Activated T-helper 2 cell treated with anti-CD3 and anti-CD28 coated beads, Interferon-gamma antibody, Interleukin-2, Interleukin-4, amounts not matched to agents 10 μg/mL and 5 μg/mL and 100 μg/mL, durations not matched to agents 14 hours and 24 hours and 36 hours (primary cell): ENCODE measurements at places on chromosomes 6 and 20.

DNA sequence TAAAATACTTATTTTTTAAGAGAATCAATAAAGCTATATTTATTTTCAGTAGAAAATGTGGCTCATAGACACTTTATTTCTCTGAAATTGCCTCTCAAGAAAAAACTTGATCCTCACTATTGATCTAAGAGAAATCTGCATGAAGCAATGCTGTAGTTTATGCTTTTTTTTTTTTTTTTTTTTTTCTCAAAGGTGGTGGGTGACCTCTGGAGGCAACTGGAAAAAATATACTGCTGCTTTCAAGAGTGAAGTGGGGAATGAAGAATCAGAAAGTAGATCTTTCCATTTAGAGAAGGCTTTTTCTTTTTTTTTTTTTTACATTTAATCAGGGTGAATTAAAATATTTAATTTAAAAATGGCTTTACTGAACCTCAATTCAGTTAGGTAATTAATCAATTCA, 169.3 kb downstream of the SLC16A10 start:
- H3K4me1 ChIP-seq = peaks cover 20% of the 10 kb centered on the region
- H3K27me3 ChIP-seq = peaks cover 20% of the 10 kb centered on the region
- no peak overlapping the region for H3K4me3 ChIP-seq
- DNase-seq = no peak

DNA sequence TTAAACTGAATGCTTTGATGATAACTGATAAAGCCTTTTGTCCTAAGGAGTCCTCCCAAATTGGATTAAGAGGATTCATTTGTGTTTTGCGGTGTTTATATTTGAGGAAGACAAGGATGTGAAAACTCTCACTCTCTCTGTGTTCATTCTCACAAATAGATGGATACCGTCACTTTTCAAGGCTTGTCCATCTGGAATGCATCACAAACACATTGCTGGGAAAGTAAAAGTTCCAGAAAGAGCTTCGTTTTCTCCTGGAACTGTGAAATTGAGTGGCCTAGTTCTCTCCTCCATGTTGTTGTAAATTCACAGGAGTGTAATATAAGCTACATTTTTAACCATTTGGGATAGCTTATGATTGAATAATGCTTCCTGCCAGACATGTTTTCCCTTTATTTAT, 581.6 kb upstream of the FLRT3 start:
- no peak overlapping the region for H3K4me3 ChIP-seq
- H3K4me1 ChIP-seq = no peaks in the 10 kb centered on the region

DNA sequence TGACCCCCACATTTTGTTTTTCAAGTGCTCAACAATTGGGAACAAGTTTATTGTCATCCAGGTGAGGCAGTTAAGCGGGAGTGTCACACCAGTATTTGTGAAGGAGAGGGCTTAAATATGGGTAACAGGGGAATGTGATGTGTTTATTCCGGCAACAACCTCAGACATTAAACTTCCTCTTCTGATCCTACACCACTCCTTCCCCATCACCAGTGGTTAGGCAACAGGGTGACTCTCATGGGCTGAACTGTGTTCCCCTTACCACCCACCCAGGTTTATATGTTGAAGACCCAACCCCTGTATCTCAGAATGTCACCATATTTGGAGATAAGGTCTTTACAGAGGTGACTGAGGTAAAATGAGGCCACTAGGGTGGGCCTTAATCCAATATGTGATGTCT, 52.1 kb upstream of the RNF182 start:
- peaks cover 15% of the 10 kb centered on the region for H3K4me1 ChIP-seq
- no peaks in the 10 kb centered on the region for H3K36me3 ChIP-seq
- H3K27ac ChIP-seq = no peak overlapping the region
- no peak for DNase-seq
- peaks cover 20% of the 10 kb centered on the region for H3K27me3 ChIP-seq

GRCh38 chr20:51128198-51128597, 105.3 kb upstream of the KCNG1 start:
- no peak overlapping the region for H3K27ac ChIP-seq
- H3K27me3 ChIP-seq = peaks cover 20% of the 10 kb centered on the region
- peaks cover 13% of the 10 kb centered on the region for H3K4me1 ChIP-seq
- H3K36me3 ChIP-seq = no peaks in the 10 kb centered on the region
- DNase-seq = no peak

DNA sequence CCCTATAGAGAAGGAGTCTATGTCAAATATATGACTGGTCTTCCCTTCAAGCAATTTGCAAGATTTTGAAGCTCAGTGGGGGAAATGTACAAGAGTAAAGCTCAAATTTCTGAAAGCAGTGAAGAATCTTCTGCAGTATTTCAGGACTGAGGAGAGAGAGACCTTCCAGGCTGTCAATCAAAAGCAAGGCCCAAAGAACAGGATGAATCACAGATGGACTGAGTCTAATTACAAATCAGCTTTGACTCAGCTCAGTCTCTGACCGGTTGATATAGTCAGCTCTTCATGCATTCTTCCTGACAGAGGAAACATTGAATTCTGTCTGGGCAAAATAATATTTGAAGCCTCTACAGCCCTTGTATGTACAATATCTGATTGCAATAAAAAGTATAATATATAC, 7.7 kb upstream of the HTR1B start:
- no peak overlapping the region for H3K27ac ChIP-seq
- peaks cover 7% of the 10 kb centered on the region for H3K4me1 ChIP-seq
- H3K36me3 ChIP-seq = no peaks in the 10 kb centered on the region
- no peak for DNase-seq

GRCh38 chr6:168115748-168116437, 36.9 kb upstream of the FRMD1 start:
- no peak overlapping the region for H3K27ac ChIP-seq
- H3K27me3 ChIP-seq = no peaks in the 10 kb centered on the region
- H3K36me3 ChIP-seq = no peaks in the 10 kb centered on the region
- no peak for DNase-seq

DNA sequence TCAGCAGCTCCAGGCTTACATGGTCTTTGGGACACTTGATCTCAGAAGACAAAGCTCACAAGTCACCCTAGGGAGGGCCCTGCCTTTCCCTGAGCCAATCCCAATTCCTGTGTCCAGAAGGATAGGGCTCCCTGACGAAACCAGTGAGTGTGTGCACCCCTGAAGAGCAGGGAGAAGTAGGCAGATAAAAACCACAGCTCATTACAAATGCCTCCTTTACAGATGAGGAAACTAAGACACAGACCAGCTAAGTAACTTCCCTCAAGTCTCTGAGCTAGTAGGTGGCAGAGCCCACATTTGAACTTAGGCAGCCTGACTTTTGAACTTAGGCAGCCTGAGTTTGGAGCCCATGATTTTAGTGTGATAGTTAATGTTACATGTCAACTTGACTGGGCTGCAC, 6.7 kb upstream of the ZFAND3 start:
- DNase-seq = no peak
- H3K4me1 ChIP-seq = peaks cover 8% of the 10 kb centered on the region
- no peak overlapping the region for H3K4me3 ChIP-seq
- H3K36me3 ChIP-seq = no peaks in the 10 kb centered on the region

- peaks cover 24% of the 10 kb centered on the region for H3K27me3 ChIP-seq
- no peak overlapping the region for H3K4me3 ChIP-seq
- no peaks in the 10 kb centered on the region for H3K4me1 ChIP-seq
- no peak for DNase-seq
- no peaks in the 10 kb centered on the region for H3K36me3 ChIP-seq
- H3K27ac ChIP-seq = no peak overlapping the region
Observed at GRCh38 chr20:1868856-1869255, 26.4 kb upstream of the SIRPA start.

GRCh38 chr6:1385129-1386037, 4.0 kb upstream of the FOXF2 start:
- H3K36me3 ChIP-seq = no peaks in the 10 kb centered on the region
- no peak overlapping the region for H3K4me3 ChIP-seq
- H3K4me1 ChIP-seq = peaks cover 22% of the 10 kb centered on the region
- H3K27me3 ChIP-seq = peaks cover 69% of the 10 kb centered on the region
- DNase-seq = no peak
- H3K27ac ChIP-seq = no peak overlapping the region

DNA sequence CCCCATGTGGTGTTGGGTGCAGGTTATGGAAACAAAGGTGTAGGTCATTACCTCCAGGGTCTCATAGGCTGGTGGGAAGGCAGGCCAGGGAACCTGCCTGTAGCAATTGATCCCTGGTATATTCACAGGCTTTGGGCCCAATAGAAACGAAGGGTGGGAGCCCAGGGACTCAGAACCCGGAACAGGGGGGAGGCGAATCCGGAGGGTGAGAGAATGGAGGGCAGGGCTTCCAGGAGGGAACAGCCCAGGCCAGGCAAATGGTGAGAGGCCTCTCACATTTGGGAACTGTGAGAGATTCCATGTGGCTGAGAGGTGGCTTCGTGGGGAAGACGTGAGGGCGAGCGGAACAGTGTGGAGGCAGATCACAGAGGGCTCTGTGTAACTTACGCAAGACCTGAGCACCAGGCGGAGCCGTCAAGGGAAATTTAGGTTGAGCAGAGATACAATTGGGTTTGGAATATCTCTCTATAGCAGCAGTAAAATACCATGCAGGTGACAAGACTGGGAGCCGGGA, 267.1 kb downstream of the ERMARD start:
- H3K27ac ChIP-seq = no peak overlapping the region
- peaks cover 28% of the 10 kb centered on the region for H3K27me3 ChIP-seq
- no peak overlapping the region for H3K4me3 ChIP-seq
- H3K4me1 ChIP-seq = no peaks in the 10 kb centered on the region
- DNase-seq = no peak

DNA sequence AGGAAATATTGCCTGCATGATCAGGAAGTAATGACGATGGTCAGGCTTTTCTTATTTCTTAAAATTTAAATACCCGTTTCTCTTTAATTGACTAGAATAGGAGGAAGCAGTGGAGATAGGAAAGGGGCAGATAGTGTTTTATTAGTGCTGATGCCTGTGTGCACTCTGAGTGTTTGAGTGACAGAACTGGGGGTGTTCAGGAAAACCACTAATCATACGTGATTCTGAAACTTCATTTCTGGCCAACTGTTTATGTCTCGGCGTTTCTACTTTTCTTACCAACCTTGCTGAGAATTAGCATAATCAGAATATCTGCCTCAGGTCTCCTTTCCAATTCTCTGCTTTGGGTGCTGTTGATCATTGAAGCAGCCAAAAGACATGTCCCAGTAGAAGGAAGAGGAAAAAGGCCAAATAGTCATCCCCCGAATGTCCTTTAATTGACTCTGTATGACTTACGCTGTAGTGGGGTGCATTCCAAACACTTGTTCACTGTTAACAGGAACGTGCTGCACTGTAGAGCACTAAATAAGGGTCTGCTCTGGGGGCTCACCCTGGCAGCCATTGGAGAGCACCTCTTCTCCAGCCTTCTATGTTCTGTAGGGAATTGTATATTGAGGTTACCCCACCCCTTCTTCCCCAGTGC, 152.9 kb downstream of the JARID2 start:
- H3K4me3 ChIP-seq = peak overlapping the region; percentile 47
- peaks cover 22% of the 10 kb centered on the region for H3K36me3 ChIP-seq
- H3K27ac ChIP-seq = peak overlapping the region; percentile 55

GRCh38 chr6:52649536-52650160, 21.3 kb upstream of the TMEM14A start:
- no peaks in the 10 kb centered on the region for H3K36me3 ChIP-seq
- H3K27ac ChIP-seq = no peak overlapping the region
- DNase-seq = no peak
- peaks cover 8% of the 10 kb centered on the region for H3K4me1 ChIP-seq
- no peak overlapping the region for H3K4me3 ChIP-seq

DNA sequence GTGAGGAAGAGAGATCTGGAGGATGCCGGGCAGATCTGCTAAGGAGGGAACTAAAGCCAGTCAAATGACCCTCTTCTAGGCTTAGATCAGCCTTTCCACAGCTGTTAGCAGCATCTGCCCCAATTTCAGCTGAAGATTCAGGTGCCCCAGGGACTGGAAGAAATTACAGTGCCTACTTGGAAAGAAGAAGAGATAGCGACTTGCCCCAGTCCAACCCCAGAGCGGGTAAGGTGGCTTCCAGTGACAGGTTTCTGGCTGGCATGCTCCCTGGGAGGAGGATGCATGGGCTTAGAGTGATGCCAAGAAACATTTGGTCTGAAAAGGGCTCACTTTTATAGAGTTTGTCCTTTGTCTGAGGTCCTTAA, 620 bp downstream of the TJAP1 start:
- DNase-seq = no peak
- peak overlapping the region; percentile 95 for H3K4me3 ChIP-seq

DNA sequence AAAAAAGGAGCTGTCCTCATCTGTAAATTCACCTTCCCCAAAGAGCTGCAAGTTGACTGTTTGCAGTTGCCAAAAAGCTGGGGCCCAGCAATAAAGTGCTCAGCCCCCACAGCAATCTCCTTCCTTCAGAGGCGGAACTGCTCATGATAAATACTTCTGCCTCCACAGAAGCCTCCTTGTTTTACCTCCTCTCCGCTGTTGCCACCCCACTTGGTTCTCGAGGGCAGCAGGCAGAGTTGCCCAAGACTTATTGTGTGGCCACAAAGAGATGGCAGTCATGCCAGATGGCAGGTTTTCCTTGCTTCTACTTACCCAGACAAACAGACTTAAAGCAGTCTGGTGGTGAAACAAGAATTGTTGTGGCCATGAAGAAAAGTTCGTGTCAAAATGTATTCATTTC, 66.3 kb downstream of the SLX4IP start:
- peaks cover 54% of the 10 kb centered on the region for H3K4me1 ChIP-seq
- DNase-seq = no peak
- peak overlapping the region; percentile 78 for H3K4me3 ChIP-seq
- no peaks in the 10 kb centered on the region for H3K36me3 ChIP-seq

DNA sequence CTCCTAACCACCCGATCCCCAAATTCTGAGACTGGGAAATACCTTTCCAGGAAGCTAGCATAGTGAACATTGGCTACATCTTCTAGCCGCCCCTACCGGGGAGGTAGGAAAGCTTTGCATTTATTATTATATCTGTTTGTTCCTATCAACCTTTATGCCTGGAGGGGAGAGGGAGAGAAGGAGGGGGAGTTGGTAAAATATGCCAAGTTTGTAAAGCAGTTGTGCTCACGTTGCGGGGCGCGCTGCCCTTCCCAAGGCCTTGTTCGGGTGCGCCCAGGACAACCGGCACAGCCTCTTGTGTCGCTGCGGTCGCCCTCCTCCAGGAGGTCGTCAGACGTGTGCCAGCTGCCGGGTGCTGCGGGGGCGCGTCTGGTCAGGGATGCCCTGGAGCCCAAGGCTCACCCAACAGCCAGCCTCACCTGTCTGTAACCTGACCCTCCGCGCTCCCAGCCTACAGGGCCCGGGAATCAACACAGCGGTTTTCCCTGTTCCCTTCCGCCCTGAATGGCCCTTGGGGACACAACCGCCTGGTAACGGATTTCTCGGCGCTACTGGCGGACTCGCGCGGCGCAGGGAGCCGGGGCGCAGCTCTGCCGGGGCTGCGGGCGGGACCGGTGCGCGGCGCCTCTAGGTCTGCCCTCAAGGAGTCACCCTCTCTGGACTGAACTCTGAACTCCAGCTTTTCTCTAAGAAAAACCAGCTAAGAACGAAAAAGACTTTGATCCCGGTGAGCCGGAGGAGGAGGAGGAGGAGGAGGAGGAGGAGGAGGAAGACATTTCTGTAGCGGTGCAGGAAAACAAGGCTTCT, 1.1 kb upstream of the OVOL2 start:
- no peak overlapping the region for H3K27ac ChIP-seq
- no peaks in the 10 kb centered on the region for H3K36me3 ChIP-seq
- H3K4me1 ChIP-seq = no peaks in the 10 kb centered on the region
- H3K27me3 ChIP-seq = peaks cover 56% of the 10 kb centered on the region
- H3K4me3 ChIP-seq = peak overlapping the region; percentile 51

- H3K36me3 ChIP-seq = peaks cover 8% of the 10 kb centered on the region
- no peaks in the 10 kb centered on the region for H3K4me1 ChIP-seq
Observed at GRCh38 chr6:116145803-116146675, 20.1 kb upstream of the COL10A1 start.

GRCh38 chr6:128073389-128073788, 172.5 kb upstream of the THEMIS start:
- DNase-seq = no peak
- peaks cover 6% of the 10 kb centered on the region for H3K27me3 ChIP-seq
- no peak overlapping the region for H3K4me3 ChIP-seq
- H3K36me3 ChIP-seq = no peaks in the 10 kb centered on the region
- H3K4me1 ChIP-seq = peaks cover 5% of the 10 kb centered on the region
